Urinary bladder (tissue), 4 donors: ENCODE measurements at places on chromosomes 7 and 10. TPM values are rescaled to one million over a fixed set of nuclear protein-coding genes. Genes with fewer than 3 reads are reported as not detected.

GRCh38 chr7:141568227-141568626 lies 17.0 kb downstream of the AGK start:
- DNase-seq = no peak

DNA sequence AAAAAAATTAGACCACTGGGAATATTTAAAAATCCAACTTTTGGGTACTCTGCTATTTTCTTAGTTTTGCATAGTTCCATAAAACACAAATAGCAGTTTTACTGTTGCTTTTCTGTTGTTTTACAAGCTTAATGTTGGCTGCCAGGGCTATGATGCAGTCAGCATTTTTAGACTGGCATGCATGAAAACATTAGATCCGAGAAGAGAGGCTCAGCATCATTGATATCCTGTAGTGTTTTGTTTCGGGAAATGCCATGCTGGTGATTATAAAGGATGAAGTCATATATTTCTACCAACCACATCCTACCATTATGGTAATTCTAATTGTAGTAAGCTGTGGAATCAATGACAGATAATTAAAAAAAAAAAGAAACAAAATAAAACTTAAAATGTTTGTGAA lies 104.6 kb downstream of the MBL2 start:
- DNase-seq = no peak

DNA sequence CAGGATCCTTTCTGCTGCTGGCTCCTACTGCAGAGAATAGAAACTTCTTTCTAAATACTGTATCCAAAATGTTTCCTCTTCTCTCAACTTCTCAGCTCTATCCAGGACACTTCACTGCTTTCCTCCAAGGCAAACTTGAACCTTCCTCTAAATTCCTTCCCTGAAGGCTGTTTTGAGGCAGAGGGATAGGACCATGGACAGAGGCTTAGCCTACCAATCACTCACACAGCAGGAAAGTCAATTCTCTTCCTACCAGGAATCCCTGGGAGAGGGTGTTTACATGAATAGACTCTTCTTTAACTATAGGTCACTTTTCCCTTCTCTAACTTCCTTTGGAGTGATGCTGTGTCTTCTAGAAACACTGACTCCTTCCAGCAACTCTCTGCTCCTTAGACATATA lies 115.6 kb upstream of the MKLN1 start:
- DNase-seq = no peak

DNA sequence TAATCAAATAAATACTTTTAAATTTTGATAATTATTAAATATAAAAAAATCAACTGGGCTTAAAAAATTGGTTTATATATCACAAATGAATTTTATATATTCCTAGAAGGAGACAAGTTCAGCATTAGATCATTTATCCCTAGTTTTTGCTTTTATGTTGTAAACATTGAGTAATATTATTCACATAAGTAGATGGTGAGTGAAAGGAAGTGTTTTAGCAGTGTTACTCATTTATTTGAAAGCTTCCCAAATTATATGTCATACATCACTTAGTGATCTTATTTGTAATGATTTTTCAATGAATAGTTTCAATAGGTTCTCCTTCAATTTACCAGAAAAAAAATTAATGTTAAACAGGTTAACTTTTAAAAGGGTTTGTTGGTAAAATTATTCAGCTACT lies 15.8 kb downstream of the KLLN start:
- no peak for DNase-seq

DNA sequence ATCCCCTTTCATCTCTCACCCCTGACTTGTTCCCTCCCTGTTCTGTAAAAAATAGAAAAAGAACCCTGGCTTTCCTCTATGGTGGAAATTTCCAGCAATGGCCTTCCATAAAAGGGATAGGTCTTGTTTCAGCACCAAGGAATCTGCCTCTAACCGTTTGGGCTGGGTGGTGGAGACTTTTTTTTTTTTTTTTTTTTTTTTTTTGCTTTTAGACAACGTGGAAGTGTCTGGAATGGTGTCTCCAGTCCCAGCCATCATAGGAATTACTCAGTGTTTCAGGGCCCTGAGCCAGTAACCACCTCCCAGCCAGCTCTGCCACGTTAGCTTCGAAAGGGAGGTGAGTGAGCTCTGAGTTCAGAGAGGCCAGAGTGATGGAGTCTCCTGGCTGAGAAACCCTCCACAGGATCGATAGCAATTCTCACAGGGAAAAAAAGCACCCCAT lies 97.3 kb upstream of the COL1A2 start:
- DNase-seq = no peak

DNA sequence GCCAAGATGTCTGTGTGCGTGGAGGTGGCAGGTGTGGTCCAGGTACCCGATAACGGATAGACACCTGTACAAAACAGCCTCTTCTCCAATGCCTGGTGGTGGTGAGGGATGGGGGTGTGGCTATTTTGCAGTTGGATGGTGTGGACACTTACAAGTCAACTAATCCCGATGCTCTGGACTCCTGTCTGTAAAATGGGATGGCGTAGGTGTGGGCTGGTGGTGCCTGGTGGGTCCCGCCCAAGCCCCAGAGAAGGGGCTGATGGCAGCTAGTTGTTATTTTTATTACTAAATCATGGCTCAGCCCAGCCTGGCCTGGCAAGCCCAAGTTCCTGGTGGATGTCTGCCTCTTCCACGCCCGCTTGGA lies 22.3 kb downstream of the GTF2IRD1 start:
- DNase-seq = no peak

AFAP1L2 gene
- total RNA-seq = 32.6 TPM

HDAC9 gene
- 61.6 TPM for total RNA-seq
